ENCODE measurements at places on chromosomes 1 and 21. TPM values are rescaled to one million over a fixed set of nuclear protein-coding genes. Genes with fewer than 3 reads are reported as not detected.

Gene ITLN2
- 0.70 TPM for total RNA-seq

Gene LRRIQ3
- total RNA-seq = 0.87 TPM

Gene KCNJ10
- total RNA-seq = not detected

Gene GOLT1A
- total RNA-seq = 3.3 TPM

Gene CLDN8
- not detected for total RNA-seq

Gene ATP13A2
- 30.5 TPM for total RNA-seq

Gene RRP15
- total RNA-seq = 24.5 TPM

Gene KCNJ15
- 0.12 TPM for total RNA-seq

Gene OVAAL
- total RNA-seq = 0.11 TPM

Gene KRTAP7-1
- not detected for total RNA-seq

Gene MAEL
- not detected for total RNA-seq

Gene APP
- 258 TPM for total RNA-seq

Gene ST6GALNAC3
- total RNA-seq = 0.61 TPM

Gene SH2D1B
- 0.10 TPM for total RNA-seq

Gene HOOK1
- total RNA-seq = 0.16 TPM

All from A549 treated with AZD2906 at 1 μM for 4 hours (cell line).